ENCODE measurements at places on chromosomes 5 and 9.

DNA sequence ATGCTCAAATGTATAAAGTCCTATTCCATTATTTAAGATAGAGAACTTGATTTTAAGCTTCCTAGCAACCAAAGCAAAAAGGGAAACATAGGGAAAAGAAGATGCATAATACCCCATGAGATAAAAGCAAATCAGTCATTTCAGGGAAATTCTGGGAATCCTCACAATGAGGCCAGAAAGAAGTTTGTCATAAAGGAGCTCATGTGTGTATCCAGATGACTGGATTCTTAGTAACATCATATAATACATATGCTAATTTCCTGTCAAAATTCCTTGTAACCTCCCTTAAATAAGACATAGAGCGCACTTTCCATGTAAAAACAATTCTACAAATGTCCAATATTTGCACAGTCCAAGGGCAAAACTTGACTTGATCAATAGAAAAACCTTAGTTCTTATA is 411.0 kb upstream of the WWC1 start:
- no peak for DNase-seq

DNA sequence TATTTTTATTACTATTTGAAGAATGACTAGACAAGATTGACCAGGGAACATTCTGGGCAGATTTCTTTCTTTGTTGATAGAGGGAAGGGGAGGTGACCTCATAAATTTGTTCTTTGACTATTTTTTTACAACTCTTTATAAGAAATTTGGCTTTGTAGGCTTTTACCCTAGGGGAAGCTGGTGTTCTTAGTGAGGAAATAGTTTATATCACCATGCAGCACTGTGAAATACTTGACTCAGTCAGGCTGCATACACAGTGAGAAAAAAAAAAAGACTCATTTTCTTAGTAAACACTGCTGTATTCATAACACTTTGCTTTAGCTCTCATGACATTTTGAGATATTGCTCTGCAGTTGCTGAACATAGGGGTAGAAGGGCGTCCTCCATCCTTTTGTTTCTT is 336.6 kb upstream of the PIK3R1 start:
- DNase-seq: no peak

- no peak for DNase-seq
Measured at GRCh38 chr5:115988002-115988401, 25.7 kb downstream of the LVRN start.

- DNase-seq: no peak
Measured at GRCh38 chr5:142652563-142652962, 33.3 kb downstream of the FGF1 start.

DNA sequence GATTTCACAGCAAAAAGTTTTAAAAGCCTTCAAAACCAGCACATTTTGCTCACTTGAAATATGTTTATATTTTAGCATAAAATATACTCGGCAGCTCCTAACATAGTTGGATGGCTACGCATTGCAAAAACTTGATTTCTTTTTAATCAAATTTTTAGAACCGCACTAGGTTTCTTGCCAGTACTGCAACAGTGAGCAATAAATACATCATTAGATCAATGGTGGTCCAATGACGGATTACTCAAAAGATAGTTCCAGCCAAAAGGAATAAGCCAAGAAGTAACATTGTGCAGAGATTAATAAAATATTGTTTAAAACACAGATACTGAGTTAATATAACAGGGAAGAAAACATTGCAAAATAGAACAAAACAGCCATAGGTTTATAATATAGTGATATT is 5.5 kb downstream of the MARCHF3 start:
- no peak for DNase-seq

- no peak for DNase-seq
Measured at GRCh38 chr9:24881361-24881760, 335.7 kb upstream of the IZUMO3 start.

DNA sequence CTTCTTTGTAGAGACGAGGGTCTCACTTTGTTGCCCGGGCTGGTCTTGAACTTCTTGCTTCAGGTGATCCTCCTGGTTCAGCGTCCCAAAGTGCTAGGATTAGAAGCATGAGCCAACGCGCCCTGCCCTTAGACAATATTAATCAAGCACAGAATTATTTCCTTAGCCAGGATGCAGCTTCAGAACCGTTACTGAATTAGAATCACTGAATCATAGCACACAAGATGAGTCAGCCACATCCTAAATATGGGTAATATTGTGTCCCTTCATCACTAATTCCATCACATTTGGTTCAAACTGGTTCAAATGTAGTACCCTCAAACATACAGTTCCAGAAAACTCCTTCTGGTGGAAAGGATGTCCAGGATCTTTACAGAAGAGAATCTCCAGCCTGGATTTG is 82.7 kb downstream of the BNC2 start:
- no peak for DNase-seq

- no peak for DNase-seq
Measured at GRCh38 chr5:80712919-80713318, 58.1 kb upstream of the DHFR start.

- no peak for DNase-seq
Measured at GRCh38 chr9:113220467-113221002, 542 bp downstream of the FKBP15 start.

GRCh38 chr5:116922532-116922931 is 347.9 kb upstream of the SEMA6A start:
- no peak for DNase-seq

- DNase-seq: no peak
Measured at GRCh38 chr9:127280880-127281660, 16.5 kb downstream of the GARNL3 start.

DNA sequence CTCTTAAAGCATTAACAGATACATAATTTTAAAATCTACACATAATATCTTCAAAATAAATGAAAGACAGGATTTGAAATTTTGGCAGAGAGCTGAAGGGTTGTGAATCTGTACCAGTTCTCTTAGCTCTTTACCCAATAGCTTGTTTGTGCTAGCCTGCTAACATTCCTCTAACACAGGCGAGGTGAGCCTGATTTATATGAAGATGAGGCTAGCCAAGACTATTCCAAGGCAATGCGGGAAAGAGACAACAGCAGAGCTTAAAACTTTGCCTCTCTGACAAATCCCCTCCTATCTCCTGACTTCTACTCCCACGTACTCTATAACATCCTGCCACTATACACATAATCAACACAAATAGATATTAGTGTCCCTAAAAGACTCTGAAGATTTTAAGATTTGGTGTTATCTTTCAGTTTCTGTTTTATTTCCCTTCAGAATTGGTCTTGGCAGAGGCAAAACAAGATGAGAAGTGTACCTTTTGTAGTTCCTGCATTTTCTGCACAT is 745.6 kb upstream of the ZNF608 start:
- no peak for DNase-seq

GRCh38 chr5:170252720-170253350 is 20.1 kb downstream of the C5orf58 start:
- DNase-seq: no peak

GRCh38 chr5:119270121-119270565 is 85.7 kb upstream of the TNFAIP8 start:
- DNase-seq: no peak

GRCh38 chr5:74889523-74890105 is 23.4 kb upstream of the FAM169A start:
- DNase-seq: no peak

GRCh38 chr5:165497707-165498106 is 1992.3 kb downstream of the MAT2B start:
- no peak for DNase-seq

DNA sequence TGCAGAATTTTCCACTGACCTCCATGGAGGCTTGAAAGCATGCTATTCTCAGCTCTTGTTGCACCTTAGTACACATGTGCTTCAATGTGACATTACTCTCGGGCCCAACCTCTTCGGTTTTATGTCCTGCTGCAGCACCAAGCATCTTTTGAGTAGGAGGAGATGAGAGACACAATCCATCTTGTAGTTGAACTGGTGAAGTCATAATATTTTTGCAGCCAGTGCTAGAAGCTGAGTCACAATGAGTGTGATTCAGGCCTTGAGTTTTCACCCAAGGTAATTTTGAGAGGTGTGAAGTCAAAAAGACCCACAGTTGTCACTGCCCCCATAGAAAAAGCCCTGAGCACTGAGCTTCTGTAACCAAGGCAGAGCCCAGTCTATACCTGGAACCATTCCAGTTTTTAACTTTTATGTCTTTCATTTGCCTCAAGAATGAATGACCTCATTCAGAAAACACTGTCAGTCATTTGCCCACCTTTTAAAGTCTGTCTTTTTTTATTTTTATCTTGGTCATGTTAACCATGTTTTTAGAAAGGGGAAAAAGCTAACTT is 117.7 kb downstream of the ZNF462 start:
- DNase-seq: no peak

DNA sequence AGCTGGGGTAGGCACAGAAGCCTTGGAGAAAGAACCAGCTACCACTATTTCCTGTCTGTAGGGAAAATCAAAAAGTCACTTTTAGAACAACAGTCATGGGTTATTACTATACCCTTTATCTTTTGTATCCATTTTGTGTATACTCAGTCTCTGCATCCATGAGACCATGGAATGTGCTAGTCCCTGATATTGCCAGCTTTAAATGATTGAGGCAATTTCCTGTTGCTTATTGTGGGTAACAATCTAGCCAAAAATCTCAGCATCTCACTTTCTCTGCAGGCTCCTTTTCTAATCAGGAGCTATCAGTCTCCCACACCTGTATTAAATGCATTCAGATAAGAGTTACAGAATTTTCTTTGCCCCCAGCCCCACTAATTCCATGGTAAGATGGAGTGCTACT is 968 bp upstream of the KDM3B start:
- no peak for DNase-seq

GRCh38 chr5:176438959-176439757 is 9.0 kb upstream of the FAF2 start:
- DNase-seq: no peak

DNA sequence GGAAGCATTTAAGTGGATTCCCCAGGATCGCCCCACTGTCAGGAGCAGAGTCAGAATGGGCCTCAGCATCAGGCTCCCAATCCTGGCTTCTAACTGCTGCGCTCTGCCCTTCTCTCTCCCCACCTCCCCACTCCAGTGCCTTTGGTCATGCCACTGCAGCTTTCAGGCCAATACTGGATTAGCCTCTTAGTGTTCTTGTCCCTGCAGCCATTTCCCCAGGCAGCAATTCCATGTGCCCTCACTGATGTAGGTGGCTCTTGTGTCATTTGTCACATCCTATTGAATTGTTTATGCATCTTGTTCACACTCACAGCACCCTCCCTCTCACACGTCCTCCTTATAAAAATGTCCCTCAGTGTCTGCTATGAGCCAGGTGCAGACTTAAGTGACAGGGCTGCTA is 544.2 kb upstream of the DAP start:
- no peak for DNase-seq

- no peak for DNase-seq
Measured at GRCh38 chr9:110464321-110464720, 115.2 kb downstream of the SVEP1 start.

DNA sequence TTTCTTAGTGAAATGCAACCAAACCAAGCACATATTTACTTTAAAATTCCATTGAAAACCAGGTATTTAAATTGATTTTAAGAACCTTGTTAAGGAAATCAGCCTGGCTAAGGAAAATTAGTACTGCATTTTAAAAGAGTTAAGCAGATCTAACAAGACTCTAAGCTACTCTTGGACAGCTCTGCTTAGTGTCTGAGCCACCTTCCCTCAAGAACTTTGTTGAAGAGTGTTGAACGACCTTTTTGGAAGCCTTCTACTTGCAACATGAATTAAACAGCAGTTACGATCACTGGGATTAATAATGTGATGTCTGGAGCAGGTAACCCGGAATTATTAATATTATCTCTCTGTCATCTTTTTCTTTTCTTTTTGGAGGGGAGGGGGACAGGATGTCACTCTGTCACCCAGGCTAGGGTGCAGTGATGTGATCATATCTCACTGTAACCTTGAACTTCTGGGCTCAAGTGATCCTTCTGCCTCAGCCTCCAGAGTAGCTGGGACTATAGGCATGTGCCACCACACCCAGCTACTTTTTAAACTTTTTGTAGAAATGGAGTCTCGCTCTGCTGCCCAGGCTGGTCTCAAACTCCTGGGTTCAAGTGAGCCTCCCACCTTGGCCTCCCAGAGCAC is 74.7 kb downstream of the ANKRD55 start:
- no peak for DNase-seq

DNA sequence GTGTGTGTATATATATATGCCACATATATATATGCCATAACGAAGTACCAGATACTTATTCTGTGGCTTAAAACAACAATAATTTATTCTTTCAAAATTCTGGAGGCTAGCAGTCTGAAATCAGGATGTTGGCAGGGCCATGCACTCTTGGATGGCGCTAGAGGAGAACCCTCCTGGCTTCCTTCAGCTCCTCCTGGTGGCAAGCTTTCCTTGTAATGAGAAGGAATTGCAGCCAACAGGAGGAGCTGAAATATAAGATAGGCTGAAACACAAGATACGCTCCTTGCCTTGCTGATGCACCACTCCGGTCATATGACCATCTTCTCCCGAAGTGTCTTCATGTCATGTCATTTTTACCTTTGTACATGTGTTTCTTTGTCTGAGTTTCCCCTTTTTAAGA is 368.1 kb upstream of the CTNND2 start:
- no peak for DNase-seq

- peak; percentile 43 for DNase-seq
Measured at GRCh38 chr9:69759021-69759420, 790 bp downstream of the PTAR1 start.

GRCh38 chr5:79856456-79857055 is 134.5 kb downstream of the MTX3 start:
- no peak for DNase-seq

GRCh38 chr5:40505031-40505430 is 174.7 kb upstream of the PTGER4 start:
- no peak for DNase-seq

GRCh38 chr9:91842358-91843049 is 107.5 kb downstream of the ROR2 start:
- no peak for DNase-seq

GRCh38 chr9:90805006-90805996 is 3.7 kb downstream of the SYK start:
- no peak for DNase-seq

- DNase-seq: no peak
Measured at GRCh38 chr5:134541736-134542376, 16.4 kb downstream of the JADE2 start.

DNA sequence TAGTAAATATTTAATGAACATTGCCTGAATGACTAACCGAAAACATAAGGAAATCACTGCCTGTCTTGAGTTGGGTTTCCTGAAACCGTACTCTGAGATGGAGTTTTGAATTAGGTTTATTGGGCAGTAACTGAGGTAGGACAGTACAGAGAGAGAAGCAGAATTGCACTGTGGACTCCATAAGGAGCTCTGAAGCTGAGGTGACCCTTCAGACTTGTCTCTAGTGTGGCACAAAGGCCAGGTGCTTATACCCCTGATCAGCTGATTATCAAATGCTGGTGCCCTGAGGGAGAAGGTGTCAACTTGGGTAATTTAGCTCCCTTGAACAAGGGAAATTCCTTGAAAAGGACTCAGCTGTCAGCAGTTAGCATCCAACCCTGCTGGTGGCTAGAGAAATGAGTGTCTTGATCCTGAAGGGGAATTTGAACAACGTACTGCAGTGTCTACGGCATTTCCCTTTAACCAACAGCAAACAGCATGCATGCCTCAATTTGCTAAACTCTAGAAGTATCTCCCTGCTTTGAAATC is 135.0 kb upstream of the SMARCA2 start:
- no peak for DNase-seq

- no peak for DNase-seq
Measured at GRCh38 chr5:32687499-32687831, 23.7 kb upstream of the NPR3 start.
